Posterior cingulate gyrus (tissue), 11 donors: ENCODE measurements at places on chromosomes 2 and 18.

DNA sequence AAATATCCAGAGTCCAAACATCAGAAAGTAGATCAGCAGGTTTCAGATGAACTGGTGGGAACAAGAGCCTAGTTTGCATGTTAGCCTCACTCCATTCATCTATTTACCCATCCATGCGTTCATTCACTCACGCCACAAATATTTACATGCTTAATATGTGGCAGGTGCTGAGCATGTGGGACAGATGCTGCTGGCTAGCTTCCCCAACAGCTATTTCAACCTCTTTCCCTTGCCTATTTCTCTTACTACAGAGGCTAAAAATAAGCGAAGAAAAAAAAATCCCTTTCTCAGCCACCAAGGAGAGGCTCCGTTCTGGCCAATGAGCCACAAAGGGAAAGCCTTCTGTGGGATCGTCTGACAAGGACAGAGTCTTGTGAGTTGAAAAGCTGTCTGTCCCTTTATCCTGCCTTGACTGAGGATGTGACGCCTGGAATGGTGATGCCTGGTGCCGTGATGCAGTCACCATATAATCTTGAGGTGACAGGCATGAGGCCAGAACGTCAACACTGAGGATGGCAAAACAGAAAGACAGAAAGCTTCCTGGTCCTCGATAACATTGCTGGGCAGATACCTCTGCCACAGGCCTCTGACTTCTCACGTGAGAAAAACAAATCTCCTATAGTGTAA is 78.2 kb downstream of the KCTD1 start:
- no peak for DNase-seq

DNA sequence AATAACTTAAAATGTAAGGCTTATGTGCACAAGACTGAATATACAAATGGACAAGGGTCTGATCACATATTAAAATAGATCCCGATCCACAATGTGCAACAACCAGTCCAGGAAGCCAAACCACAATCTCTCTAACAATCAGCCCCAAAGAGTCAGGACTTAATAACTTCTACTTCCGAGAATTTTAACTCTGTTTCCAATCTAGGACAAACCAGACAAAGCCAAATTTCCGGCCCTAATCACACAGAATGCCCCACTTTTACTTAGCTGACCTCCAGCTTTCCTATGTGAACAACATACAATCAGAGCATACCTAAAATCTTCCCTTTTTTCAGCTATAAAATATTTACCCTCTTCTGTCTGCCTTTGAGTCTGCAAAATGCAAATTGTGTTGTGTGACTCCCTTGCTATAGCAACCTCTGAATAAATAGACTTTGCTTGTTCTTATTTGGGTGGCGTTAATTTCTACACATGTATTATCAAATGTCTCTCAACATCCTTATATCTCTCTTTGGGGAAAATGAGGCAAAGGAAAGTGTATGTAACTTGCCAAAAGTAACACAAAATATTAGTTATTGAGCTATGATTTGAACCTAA is 381.9 kb upstream of the MC4R start:
- no peak for DNase-seq

DNA sequence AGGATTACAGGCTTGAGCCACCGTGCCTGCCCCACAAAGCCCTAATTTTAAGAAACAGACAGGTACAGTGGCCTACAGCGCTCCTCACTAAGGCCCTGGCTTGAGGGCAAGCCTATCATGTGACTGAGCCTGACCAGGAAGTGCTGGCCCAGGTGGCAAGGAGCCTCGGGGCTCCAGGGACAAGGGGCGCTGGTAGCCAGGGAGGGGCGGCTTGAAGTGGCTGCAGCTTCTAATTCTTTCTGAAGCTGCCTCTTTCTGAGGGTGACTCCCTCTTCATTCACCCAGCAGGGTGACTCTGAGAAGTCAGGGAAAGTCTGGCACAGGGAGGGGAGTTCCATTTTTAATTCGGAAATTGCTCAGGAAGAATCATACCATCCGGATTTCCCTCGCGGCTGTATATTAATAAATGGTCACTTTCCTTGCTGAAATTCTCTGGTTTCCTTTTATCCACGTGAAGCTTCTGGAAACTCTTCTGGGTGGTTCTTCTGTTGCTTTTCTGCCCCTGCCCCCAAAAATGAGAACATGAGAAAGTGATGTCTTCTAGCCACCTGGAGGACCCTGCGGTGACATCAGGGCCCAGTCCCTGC is 115.7 kb downstream of the FAM210A start:
- DNase-seq, result no peak

DNA sequence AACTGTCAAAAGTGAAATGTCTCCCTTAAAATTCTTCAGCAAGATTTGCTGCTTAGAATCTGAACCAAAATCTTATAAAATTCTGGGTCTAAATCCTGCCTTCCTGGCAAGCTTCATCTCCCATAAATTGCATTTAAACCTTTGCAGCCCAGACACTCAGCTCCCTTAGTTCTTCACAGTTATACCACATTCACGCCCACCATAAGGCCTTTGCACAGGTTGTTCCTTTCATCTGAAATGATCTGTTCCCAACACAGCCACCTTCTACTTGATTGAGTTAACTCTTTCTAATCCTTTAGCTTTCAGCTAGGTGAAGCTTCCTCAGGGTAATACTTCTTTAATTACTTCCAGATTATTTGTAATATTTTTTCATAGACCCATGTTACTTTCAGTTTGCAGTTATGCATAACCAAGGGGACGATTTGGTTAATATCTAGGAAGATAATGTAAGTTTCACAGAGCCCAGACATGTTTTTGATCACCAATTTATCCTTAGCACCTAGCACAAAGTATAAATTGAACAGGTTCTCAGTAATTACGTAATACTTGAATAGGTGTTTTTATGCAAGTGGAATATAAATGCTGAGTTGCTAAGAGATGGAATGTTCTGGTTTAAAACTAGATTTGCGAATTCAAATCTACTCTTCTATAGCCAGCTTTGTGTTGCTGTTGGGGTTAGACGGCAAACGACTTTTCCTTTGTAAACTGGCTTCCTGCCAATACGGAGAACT is 779.7 kb upstream of the PKDCC start:
- DNase-seq, result no peak

GRCh38 chr2:100588071-100588786 is 25.4 kb downstream of the PDCL3 start:
- no peak for DNase-seq

DNA sequence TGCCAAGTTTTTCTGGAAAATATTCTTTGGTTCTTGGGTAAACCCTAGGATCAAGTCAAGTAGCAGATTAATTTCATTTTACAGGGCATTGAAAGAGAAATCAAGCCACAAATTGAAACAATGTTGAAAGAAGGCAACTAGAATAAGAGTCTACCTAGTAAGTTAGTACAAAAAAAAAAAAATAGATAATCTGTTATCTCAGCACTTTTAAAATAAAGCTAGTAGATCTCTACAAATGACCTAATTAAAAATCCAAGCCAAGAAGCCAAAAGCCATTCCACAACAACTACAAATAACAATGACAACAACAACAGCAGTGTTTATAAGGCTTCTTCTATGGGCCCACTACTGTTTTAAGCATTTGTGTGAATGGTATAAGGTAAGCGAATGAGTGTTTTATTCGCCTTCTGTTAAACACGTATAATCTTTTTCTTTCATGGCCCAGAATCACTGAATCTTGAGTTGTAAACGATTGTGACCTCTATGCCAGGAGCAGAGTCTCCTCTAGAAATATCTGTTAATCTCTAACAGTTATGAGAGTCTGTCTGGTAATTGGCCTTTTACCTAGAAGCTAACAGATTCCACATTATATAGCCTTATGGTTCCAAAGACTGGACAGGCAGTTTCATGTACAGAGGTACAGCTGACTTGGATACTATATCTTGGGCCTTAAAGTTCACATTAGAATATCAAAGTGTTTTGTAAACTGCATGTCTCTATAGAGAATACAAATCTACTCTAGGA is 28.6 kb upstream of the CUL3 start:
- DNase-seq, result no peak

- no peak for DNase-seq
These were observed 18.7 kb upstream of the LYPD6B start for GRCh38 chr2:149019768-149020167.

DNA sequence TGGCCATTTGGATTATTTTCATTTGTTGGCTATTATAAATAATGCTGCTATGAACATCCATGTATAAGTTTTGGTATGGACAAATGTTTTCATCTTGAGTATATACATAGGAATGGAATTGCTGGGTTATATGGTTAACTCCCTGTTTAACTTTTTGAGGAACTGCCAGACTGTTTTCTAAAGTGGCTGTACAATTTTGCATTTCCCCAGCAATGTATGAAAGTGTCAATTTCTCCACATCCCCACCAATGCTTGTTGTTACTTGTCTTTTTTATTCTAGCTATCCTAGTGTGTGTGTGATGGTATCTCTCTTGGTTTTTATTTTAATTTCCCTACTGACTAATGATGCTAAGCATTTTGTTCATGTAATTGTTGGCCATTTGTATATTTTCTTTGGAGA is 90.6 kb upstream of the CYP26B1 start:
- DNase-seq, result no peak

- DNase-seq, result no peak
These were observed 632.0 kb upstream of the PIK3C3 start for GRCh38 chr18:41323044-41323443.

DNA sequence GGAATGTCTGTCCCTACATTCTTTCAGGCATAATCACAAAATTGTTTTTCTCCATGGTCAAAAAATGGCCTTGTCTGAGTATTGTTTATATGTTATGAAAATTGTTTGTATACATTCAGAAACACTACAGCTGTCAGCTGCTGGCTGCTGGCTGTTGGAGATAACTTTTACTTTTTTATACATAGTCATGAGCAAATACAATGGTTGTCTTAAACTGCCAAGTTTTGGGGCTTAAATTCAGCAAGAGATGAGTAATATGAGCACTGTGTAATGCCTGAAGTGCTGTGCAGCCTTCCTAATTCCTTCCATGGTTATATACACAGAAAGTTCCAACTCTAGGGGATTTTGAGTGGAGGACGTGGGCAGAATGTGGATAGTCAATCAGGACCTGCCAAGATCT is 168.9 kb upstream of the RMP24 start:
- no peak for DNase-seq

DNA sequence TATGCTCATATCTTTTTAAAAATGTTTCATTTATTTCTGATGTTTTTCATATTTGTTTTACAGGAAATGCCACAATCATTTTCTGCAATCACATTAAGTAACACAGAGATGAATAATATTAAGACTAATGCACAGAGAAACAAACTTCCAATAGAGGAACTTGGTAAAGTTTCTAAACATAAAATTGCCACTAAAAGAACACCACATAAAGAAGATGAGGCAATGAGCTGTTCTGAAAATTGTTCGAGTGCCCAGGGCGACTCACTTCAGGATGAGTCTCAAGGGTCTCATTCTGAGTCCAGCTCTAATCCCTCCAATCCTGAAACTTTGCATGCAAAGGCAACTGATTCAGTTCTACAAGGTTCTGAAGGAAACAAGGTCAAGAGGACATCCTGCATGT is 70.4 kb downstream of the APLF start:
- DNase-seq, result no peak

- DNase-seq, result no peak
These were observed 117.6 kb downstream of the TPGS2 start for GRCh38 chr18:36711014-36711725.

- DNase-seq, result no peak
These were observed 154.1 kb upstream of the KLHL29 start for GRCh38 chr2:23230885-23231284.

DNA sequence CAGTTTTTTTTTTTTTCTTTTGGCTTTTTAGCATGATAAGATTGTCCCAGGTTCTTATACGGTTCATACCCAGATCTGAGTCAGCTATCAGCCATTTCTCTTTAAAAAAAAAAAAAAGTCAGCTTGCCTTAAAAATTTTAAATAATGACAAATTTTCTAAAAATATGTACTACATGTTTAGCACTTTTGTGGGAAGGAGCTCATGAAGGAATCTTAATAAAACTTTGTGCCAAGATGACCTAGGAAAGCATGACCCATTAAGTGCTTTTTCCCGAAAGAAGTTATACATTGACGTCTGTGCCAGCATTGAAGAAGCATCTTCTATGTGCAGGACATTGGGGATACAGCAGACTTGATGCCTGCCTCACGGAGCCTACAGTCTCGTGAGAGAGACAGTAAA is 4.5 kb upstream of the RBMS1 start:
- no peak for DNase-seq
